Ascending aorta (tissue), 2 donors: ENCODE measurements at places on chromosomes 6 and 20.

DNA sequence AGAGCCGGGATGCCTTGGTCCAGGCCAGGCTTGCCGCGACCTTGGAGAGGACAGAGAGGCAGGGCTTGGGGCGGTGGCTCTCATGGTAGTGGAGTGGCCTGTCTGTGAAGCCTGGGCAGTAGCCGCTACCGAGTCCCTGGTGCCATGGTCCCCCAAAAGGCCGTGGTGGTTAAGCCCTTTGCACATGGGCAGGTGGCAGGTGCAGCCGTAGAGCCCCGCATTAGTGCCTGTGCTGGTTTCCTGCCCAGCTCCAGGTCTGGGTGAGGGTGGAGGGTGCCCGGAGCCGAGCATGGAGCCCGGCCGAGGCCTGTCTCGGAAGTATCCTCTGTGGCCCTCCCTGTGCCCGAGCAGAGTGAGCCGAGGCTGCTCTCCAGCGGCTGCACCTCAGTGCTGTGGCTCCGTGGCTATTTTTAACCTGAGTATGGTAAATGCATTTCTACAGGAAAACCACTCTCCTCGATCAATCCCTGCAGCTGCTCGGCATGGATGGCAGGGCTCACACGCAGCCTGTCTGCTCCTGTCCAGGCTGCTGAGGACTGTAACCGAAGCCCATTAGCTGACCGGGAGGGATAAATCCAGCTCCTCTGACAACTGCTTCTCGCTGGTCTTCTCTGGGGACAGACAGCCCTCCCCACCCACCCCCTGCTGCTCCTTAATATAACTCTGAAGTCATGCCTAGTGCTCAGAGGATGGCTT, 36.3 kb upstream of the GATA5 start:
- DNase-seq = no peak

- DNase-seq = no peak
Observed at GRCh38 chr6:151324488-151324825, 66.9 kb downstream of the ZBTB2 start.

DNA sequence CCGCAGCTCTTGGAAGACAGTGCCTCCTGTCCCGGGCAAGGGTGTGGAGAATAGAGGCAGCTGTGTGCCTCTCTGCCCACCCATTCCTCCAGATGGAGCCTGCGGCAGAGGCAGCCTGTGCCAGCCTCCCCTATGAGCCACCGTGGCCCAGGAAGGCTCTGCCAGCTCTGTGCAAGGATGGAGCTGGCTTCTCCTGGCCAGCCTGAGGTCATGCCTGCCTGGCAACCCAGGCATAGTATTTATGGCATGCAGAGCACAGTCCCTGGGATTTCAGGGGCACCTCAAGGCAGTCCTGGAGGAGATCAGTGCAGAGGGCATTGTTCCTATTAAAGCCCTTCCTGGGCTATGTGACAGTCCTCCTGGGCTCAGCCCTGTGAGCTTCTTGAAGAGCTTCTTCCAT, 1.5 kb downstream of the EPB41L1 start:
- DNase-seq = no peak

DNA sequence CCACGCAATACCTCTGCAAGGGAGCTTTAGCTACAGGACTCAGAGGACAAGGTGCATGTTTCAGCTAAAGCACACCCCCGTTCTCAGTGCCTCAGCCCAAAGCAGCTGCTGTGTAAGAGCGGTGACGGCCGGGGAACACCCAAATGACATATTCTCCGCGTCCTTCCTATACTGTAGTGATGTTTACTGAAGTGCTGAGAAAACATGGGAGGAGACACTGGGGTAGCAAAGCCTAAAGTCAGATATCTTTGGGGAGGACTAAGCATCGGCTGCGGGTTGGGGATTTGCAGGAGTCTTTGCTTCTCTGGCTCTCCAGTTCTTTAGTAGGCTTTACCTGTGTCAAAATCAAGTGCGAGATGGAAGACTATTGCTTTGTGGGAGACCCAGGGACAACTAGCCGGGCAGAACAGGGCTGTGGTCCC, 1.7 kb downstream of the SLC22A23 start:
- no peak for DNase-seq

DNA sequence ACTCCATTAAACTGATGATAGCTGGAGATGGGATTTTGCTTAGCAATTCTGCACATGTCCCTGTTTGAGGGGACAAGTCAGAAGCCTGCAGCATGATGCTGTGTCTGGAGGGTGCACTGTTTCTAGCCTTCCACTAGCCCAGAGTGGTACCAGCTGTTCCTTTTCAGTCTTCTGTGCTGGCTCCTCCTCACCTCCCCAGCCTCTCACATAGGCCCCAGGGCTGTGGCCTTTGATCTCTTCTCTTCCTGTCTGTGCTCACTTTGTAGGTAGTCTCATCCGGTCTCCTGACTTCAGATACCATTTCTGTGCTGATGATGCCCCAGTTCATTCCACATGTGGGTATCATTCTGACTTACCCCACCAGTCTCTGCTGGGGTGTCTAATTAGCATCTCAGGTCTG, 126.3 kb downstream of the HIVEP1 start:
- DNase-seq = no peak

- no peak for DNase-seq
Observed at GRCh38 chr6:107173779-107174178, 58.5 kb upstream of the BEND3 start.

GRCh38 chr20:63513207-63513606, 7.4 kb upstream of the PPDPF start:
- DNase-seq = no peak

- no peak for DNase-seq
Observed at GRCh38 chr6:125230674-125231073, 71.1 kb downstream of the HDDC2 start.
